ENCODE measurements at places on chromosomes 16 and 17.

- no peak for DNase-seq
Observed at GRCh38 chr16:68097088-68097487, 11.9 kb downstream of the NFATC3 start.

DNA sequence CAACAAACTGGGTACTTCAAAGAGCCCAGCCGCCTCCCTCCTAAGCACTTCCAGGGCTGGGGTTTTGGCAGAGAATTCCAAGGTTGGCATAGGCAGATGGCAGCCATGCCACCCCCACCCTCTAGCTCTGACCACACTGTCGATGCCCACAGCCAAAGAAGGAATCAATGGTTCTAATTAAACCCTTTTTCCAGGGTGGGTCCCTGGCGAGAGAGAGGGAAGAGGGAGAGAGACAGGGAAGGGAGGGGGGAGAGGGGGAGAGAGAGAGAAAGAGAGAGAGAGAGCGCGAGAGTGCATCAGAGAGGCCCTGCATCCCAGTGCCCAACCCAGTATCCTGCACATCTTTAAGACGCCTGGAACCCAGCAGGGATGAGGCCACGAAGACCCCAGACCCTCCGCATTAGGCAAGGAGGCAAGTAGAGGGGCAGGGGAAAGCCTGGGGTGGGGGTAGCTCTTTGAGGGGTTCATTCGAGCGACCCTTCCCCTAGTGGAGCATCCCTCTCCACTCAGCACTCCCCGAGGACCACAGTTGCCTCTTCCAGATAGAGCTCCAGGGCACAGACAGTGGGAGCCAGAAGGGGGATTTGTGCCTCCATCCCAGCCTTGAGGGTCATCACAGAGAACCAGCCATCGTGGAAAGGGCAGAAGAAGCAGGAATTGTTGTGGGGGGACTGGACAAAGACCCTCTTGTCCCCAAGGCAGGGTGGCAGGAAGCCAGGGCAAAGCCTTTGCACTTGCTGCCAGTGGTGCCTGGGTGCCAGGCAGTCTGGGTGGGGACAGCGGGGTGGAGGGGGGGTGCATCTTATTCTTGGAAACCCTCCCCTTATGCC, 2.6 kb downstream of the SRCIN1 start:
- DNase-seq, result no peak

GRCh38 chr17:43560461-43561427, 14.6 kb upstream of the ETV4 start:
- no peak for DNase-seq

- no peak for DNase-seq
Observed at GRCh38 chr17:622356-622755, 92.3 kb downstream of the VPS53 start.

Measured in D721Med (cell line).